ENCODE measurements at places on chromosomes 3 and 15.

DNA sequence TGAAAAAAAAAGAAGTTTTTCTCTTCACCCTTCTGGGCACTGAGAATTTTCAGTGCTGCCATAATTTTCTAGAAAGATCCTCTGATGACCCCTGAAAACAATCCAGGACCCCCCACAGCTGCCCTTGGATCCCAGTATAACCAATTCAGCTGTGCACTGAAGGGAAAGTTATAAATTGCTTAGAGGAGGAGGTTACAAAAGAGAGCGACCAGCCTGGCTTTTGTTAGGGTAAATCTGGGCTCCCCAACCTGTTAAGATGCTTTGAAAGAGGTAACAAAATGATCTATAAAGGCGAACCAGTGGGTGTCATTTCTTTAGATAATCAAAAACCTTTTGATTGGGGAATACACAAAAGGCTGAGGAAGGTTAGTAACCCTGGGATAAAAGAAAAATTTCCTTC, 407.9 kb upstream of the ATP11B start:
- no peak for DNase-seq

DNA sequence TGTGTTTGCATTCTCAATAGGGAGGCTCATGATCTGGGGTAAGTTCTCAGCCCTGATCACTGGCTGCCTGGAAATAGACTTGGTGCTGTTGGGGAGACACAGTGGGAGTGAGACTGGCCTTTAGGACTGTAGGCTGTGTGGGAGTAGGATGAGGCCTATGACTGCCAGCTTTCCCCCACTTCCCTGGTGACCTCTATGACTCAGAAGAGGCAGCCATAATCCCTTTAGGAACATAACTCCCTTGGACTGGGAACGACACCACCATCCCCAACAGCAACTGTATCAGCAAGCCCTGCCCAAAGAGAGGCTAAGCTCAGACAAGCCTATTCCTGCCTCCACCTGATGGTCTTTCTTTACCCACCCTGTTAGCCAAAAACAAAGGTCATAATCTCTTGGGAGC, 91.3 kb downstream of the SUCNR1 start:
- no peak for DNase-seq

- no peak for DNase-seq
Measured at GRCh38 chr15:39491886-39492490, 88.9 kb upstream of the THBS1 start.

DNA sequence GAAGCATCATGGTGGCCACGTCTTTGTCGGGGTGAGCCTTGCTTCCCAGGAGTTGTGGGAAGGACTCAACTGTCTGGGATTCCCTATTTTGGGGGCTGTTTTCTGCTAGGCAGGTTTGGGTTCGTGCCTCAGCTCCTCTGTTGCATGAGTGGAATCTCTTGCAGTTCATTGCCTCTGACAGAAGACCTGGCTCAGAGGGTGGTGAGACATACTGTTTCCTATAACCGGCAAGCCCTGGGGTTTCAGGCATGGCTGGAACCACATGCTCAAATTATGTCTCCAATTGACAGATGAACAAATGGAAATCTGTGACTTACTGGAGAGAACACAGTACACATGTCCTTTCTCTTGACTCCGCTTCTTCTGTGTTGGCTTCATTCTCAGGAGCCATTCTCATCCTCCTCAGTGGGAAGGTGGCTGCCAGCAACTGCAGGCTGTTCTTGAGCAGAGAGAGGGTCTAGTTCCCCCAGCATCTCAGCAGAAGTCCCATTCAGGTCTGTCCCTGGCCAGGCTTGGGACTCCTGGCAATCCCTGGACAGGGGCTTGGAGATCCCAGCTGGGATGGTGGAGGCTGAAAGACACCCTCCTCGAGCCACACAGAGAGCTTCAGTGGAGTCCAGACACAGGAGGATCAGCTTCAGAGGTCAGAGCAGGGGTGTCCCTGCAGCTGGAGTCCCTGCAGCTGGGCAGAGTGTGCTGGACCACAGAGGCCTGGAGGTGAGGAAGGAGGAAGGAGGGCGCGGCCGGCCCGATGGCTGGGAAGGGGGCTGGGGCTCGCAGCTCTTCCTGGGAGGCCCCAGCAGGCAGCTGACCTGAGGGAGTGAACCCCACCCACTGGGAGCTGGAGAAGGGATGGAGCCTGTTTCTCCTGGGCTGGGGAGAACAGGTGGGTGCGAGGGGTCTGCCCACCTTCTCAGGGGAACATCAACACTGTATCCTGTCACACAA, 97.6 kb downstream of the LSM3 start:
- DNase-seq = no peak

DNA sequence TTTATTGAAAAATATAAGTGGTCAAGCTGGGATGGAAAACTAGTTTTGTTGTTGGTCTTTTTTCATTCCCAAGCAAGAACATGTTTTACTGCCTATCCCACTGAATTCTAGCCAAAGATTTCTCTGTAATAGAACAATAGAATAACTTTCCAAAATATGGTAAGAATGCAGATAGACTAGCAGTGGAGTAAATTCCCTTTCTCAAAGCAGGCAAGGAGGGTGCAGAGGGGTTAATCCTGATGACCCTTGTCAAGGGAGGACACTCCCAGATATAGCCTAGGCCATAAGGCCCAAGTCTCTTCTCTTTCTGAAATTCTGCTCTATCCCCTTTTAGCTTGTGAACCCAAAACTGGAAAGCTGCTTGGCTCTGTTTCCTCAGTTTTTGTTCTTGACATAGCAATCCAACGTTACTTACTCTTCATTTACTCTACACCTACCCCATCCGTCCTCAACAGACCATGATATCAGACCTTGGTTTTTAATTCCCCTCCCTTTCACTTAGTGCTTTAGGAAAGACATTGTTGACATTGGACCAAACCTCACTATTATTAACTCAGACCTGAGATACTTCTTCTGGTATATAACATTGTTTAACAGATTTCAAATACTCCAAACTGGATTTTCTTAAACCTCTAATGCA, 453.6 kb upstream of the THBS1 start:
- DNase-seq = no peak

- no peak for DNase-seq
Measured at GRCh38 chr15:58307313-58307961, 124.4 kb upstream of the LIPC start.

- no peak for DNase-seq
Measured at GRCh38 chr3:119357190-119357589, 63.0 kb downstream of the ARHGAP31 start.

DNA sequence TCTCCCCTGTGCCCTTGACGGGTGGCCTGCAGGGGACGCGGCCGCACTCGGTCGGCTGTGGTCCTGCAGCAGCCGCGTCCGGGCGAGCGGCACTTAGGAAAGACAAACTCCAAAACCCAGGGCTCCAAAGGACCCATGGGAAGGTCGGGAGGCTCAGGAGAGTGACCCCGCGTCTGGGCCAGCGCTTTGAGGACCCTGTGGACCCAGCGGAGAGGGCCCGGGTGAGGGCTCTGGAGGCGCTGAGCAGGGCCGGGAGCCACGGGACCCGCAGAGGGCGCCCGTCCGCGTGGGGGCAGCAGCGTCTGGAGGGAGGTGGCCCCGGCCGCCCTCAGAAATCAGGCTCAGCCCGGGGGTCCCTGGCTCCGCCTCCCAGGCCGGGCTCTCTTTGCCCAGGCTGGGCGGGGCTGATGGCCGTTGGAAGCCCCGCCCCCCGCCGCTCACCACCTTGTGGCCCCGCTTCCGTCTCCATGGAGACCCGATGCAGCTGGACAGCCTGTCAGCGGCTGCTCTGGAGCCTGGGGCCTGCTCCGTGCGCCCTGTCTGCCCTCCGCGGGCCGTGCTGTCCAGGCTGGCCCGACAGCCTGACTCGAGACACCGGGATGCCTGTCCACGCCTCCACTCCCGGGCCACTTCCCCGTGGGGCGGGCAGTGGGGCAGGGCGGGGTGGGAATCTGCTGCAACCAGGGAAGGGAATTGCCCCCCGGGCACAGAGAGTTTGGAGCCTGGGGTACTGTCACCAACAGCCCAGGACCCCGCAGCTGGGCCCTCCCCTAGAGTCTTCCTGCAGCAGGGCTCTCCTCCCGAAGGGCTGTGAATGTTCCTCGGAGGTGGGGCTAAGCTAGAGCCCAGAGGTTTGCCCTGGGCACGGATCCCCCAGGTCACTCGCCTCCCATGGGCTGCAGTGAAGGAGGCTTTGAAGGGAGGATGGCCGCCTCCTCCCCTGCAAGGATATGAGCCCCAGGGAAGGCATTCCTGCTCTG, 34.8 kb upstream of the RPL32 start:
- peak; percentile 24 for DNase-seq
